ENCODE measurements at places on chromosomes 1 and 21. TPM values are rescaled to one million over a fixed set of nuclear protein-coding genes. Genes with fewer than 3 reads are reported as not detected.

DNA sequence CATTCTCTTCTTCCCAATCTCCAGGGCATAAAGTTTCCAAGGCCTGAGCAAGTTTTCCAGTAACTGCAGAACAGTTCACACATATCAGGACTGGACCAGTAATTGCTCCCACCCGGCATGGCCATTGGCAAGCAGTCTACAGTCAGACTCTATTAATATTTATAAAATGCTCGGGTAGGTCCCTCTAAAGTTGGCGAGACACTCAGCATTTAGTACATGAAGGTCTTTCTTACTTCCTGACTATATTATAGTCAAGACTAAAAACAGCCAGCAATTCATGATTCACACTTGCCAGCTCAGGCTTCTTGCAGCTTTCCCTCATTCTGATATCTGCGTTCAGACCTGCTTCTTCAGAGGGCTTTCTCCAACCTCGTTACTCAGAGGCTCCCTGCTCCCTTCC, 25.4 kb downstream of the GADD45A start:
- DNase-seq = no peak

DNA sequence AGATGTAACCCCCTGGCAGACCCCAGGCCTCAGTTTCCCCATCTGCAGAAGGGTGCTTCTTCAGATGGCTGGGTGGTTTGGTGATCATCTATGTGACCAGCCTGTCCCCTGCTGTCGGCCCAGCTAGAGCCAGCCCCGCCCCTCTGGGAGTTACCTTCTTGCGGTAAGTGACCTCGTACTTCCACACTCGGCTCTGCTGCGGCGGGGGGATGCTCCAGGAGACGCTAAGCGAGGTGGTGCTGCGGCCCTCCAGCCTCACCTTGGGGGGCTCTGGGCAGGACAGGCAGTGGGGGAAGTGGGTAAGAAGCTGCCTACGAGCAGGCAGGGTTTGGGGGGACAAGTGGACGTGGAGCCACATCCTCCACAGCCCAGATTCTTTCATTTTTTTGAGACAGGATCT, 20.4 kb downstream of the EPHA2 start:
- no peak for DNase-seq

- no peak for DNase-seq
Measured at GRCh38 chr1:58997060-58997411, 213.2 kb upstream of the JUN start.

DNA sequence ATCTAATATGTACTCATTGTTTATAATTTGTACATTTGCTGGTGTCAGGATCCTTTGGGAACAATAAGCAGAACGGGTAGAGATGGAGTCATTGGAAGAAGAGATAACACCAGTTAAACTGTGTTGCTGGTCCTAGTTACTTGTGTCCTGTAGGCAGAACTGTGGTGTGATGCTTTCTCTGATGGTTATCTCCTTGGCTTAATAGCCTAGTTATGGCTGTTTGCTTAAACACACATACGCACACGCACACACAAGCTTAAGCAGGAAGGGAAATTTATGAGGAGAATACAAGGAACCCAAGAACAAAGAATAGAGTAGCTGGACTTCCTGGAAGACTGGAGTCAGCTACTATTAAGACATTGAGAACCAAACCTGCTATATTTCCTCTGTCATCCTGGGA, 5.7 kb upstream of the PKN2 start:
- DNase-seq = no peak

DNA sequence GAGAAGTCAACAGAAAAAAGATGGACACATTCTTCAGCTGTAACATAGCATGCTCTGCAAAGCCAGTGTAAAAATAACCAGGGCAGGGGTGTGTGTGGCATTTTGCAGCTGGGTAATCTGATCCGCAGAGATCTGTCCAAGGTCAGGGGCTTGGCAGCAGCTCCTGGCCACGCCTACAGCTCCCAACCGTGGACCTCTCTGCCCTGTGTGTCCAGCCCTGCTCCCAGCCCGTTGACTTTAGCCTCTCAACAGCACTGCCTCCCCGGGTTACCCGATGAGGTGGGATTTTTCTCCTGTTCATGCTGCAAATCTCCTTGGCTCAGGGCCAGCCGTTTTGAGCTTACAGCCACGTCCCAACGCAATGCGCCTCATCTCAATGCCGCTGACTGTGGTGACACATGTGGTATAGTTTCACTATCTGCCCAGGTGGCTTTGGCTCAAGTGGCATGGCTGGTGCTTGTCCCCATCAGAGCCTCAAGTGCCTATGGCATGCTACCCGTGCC, 68.1 kb downstream of the VWA5B1 start:
- DNase-seq = no peak

The PLD5 gene
- polyA plus RNA-seq = not detected

- no peak for DNase-seq
Measured at GRCh38 chr1:32902535-32902920, 1.3 kb upstream of the TMEM54 start.

- DNase-seq = no peak
Measured at GRCh38 chr1:4674117-4674516, 19.7 kb downstream of the AJAP1 start.

- DNase-seq = no peak
Measured at GRCh38 chr1:170296642-170297041, 150.9 kb downstream of the NTMT2 start.

DNA sequence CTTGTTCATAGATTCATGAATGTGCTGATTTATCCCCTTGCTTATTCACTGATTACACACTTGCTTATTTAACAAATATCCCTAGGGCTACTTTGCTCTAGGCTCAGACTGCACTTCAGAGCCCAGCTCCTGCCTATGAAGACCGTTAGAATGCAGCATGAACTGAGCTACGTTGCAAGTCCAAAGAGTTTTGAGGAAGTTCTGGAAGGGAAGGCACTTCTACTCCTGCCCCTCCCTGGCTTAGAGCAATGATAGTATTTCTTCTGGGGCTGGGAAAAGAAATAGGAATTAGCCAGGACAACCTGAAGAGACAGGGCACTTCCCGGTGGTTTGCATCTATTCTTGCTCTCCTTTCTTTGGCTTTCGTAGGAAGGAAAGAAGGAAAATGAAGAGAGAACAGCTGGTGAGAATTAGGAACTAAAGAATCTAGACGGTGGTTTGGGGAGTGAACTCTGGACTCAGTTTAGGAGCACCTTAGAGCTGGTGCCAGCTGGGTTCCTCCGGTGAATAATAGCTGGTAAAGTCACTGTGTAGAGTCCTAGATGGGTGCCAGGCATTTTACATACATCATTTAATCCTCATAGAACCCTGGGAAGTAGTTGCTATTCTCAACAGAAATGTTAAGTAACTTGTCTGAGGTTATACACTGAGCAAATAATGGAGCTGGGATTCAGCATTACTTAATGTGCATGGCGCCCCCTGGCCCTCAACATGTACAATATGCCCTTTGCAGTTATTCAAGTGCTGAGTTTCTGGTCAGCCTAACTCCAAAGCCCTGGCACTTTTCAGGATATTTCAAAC, 65.9 kb downstream of the NDUFS5 start:
- no peak for DNase-seq

GRCh38 chr1:185564816-185565215, 169.4 kb upstream of the HMCN1 start:
- DNase-seq = no peak

The SPRR5 gene
- polyA plus RNA-seq = not detected

DNA sequence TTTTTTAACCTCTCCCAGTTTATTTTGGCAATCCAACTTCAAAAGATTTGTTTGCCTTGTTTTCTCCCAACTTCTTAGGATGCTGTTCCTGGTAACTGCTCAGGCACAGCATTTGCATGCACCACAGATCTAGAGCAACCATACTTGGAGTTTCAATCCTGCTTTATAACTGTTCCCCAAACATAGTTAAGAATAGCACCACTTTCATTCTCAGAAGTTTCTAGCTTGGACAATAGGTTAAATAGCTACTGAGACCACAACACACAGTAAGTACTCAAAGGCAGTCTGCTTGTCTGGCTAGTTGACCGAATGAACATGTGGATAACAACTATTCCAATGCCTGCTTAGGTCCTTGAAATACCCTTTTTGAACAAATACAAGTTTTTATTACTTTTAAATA, 76.8 kb downstream of the FOXJ3 start:
- no peak for DNase-seq

- no peak for DNase-seq
Measured at GRCh38 chr1:9494936-9495758, 44.1 kb upstream of the SLC25A33 start.

DNA sequence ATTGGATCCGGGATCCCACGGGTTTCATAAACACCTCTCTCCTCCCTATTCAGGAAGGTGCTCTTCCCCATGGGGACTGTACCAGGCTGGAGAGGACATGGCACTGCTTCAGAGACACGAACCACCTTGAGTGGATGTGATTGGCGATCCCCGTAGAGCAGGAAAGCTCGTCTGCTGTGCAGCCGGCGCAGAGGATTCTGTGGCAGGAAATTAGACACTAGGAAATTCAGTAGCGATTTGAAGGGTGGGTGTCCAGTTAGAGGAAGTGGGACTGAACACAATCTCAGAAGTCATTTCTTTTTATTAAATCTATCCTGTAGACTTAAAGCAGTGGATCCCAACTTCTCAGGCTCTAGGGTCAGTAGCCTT, 767 bp downstream of the PDIK1L start:
- no peak for DNase-seq

Data from BJ (cell line).